ENCODE measurements at places on chromosomes 6 and 20. TPM values are rescaled to one million over a fixed set of nuclear protein-coding genes. Genes with fewer than 3 reads are reported as not detected.

DNA sequence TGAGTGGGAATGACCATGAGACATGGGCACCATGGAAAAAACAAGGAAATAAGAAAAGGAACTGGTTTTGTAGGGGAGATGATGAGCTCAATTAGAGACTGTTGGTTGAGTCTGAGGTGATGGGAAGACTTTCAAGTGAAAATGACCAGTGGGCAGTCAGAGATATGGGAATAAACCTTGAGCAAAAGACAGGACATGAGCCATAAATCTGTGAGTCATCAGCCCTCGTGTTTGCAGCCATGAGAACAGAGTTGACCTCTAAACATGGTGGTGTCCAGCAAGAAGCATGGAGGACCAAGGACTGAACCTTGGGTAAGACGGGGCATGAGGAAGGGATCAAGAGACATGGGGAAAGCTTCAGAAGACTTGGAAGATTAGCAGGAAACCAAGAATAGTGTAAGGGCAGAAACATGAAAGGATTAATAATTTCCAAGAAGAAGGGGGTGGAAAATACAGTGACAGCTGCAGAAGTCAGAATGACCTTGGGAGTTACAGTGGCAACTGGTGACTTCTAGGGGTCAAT lies 280.6 kb upstream of the PRDM1 start:
- no peak for DNase-seq

DNA sequence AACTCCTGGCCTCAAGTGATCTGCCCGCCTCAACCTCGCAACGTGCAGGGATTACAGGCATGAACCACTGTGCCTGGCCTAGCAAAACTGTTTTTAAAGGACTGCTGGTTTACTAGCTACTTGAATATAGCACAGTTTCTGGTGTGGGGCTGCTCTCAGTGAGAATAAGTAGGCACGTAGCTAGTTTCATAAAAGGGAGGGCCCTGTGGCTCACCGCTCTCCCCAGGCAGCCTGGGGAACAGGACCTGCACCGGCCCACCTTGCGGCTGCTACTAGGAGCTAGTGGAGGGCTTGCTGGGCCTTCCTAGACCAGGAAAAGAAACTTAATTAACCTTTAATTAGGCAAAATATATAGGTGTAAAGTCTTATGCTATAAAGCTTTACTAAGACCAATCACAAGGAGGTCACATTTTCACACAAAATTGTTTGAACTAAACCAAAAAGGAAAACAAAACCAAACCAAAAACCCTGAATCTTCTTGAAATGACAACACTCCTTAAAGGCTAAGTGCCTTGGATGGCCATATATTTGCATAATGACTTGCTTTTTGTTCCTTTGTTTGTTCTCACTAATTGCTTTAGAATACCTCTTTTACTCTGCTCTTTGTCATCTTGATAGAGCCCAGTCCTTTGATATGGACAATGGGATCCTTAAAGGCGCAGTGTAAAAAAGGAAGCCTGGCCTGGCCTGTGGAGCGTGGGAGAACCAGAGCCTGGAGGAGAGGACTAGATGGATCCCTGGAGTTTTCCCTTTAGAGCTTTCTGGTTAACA lies 69.5 kb upstream of the SAMD5 start:
- no peak for DNase-seq

DNA sequence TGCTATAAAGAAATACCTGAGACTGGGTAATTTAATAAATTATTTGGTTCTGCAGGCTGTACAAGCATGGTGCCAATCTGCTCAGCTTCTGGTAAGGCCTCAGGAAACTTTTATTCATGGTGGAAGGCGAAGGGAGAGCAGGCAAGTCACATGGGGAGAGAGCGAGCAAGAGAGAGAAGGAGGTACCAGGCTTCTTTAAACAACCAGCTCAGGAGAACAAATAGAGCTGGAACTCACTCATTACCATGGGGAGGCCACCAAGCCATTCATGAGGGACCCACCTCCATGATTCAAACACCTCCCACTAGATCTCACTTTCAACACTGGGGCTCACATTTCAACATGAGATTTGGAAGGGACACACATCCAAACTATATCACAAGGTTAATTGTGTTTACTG lies 44.9 kb upstream of the CRISP1 start:
- DNase-seq: no peak

DNA sequence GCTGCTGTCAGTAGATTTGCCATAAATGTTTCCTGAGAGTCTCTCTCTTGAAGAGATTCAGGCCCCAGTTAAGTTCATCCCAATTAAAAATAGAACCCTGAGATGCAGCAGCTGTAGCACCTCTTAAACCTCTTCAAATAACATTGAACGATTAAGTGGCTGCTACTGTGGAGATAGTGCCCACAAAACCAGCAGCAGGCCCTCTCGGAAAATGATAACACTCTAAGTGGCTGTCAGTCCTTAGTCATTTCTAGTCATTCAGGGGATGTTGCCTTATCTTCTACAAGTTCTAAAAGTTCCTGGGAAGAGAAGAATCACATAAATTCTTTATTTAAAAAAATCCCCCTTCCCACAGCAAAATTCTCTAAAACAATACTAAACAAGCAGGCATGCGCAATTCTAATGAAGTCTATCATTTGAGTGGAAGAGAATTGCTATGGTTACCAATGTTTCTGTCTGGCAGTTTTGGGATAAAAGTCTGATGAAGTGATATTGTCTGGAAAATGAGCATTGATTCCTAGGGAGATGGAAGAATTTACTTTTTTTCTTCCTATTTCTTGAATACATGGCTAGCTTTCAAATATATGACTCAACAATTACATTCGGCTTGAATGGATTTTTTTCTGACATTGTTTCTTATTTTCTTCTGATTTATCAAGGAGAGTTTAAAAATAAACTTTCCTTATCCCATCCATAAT lies 131.9 kb downstream of the TRMT11 start:
- DNase-seq: no peak

DNA sequence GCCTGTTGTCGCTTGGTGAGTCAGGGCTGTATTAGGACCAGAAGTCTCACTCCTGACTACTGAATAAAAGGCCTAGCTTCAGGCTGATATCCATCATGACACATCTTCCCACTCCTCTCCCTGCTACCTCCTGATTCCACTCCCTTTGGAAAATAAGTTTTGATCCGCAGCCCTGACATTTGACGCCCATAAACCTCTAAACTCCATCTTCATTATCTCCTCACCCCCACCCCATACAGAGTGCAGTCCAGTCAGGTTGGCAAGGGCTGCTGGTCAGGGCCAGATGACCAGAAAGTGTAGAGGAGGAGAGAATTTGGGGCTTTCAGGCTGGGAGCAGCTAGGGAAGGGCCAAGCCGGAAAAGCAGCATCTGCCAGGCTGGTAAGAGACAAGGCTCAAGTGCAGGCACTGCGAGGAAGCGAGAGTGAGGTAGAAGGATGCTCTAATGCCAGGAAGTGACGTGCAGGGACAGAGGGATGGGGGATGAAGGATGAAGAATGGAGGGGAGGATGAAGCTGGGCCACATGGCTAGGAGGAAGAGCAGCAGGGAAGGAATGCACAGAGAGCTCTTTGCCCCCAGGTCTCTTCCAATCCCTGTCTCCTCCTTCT lies 1.2 kb downstream of the GGT7 start:
- no peak for DNase-seq

GRCh38 chr6:15062516-15063252 lies 183.2 kb upstream of the JARID2 start:
- no peak for DNase-seq

DNA sequence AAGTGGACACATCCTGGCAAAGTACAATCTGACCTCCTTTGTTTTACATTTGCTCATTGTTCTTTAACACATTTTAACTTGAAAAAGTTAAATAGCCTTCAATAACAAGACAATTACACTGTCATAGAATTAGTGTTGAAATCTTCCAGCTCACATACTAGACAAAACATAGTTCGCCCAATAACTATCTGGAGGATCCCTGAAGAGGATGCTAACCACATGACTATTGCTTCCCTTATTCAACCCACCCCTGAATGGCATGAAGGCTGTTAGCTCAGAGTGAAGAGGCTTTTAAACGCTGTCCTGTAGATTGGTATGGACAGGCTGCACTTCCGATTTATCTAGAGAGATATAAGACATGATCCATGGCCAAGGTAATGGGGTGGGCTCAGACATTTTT lies 15.0 kb upstream of the DSE start:
- DNase-seq: no peak

- no peak for DNase-seq
Observed at GRCh38 chr20:23144856-23145255, 58.7 kb upstream of the CD93 start.

ZFP57 gene
- not detected for total RNA-seq

NRSN1 gene
- total RNA-seq: not detected

Measured in ovary (tissue), 10 donors.